ENCODE measurements at places on chromosomes 4 and X.

- DNase-seq = peak; percentile 26
These were observed 773 bp upstream of the VMA21 start for GRCh38 chrX:151396042-151396824.

DNA sequence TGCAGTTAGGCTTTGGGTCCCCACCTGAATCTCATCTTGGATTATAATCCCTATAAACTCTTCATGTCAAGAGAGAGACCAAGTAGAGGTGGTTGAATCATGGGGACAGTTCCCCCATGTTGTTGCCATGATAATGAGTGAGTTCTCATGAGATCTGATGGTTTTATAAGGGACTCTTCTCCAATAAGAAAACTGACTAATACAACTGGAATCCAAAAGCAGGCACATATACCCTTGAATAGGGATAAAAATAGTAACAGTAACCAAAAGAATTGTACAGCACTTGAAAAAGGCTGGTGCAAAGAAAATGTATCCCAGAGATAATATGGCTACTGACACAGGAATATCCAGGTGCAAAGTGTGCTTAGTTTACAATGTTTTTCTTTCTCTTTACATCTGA, 351.5 kb upstream of the MAD2L1 start:
- no peak for DNase-seq

- no peak for DNase-seq
These were observed 174.2 kb upstream of the JADE1 start for GRCh38 chr4:128635141-128635954.

- DNase-seq = no peak
These were observed 27.6 kb upstream of the GTPBP6 start for GRCh38 chrX:346034-346813.

DNA sequence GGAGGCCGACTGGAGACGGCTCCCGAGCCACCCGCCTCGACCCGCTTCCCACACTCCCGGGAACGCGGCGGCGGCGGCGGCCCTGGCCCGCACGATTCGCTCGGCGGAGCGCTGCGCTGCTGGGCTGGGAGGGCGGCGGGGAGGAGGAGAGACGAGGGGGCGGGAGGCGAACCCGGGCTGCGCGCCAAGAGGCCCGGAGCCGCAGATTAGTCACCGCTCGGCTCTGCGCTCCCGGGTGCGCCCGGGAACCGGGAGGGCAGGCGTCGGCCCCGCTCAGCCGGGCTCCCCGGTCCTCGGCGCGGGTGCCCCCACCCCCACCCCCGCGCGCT, 11.2 kb upstream of the BCOR start:
- peak; percentile 67 for DNase-seq

DNA sequence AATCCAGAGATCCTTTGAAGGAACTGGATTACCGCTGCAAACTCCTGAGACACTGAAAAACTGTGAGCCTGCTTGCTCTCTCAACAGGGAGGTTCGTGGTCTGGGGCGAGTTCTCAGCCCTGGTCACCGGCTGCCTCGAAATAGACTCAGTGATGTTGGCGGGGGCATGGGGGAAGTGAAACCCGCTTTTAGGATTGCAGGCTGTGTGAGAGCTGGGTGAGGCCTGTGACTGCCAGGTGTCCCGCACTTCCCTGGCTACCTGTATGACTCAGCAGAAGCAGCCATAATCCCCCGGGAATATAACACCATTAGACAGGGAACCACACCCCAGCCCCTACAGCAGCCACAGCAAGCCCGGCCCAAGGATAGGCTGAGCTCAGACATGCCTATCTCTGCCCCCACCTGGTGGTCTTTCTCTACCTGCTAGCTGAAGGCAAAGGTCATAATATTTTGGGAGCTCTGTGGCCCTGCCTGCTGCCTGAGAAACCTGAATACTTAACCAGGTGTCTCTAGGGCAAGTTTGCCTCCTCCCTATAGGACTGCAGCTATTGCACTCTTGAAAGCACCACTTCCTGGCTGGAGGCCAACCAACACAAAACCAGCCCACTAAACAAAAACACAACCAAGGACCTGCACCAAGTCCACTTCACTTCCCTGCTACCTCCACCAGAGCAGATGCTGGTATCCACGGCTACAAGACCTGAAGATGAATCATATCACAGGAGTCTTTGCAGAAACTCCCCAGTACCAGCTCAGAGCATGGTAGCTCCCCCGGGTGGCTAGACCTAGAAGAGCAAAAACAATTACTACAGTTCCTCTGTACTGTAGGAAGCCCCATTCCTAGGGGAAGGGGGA, 202.0 kb downstream of the RRAGB start:
- no peak for DNase-seq

DNA sequence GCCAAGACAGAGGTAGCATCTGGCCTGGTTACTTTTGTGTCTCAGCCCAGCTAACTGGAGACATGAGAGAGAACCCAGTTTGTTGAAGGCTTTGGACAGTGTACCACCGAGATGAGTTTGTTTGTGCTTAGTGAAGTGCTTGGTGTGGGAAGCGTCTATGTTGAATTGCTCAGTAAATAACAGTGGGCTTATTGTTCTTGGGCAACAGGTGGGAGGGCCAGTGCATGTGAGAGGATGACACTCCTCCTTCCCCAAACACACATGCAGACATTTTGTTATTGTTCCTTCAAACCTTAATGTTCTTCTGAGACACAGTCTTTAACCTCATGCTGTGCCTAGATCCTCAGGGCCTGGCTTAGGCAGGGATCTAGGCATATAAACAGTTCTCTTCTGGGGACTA, 39.7 kb downstream of the MSN start:
- no peak for DNase-seq

GRCh38 chr4:148023512-148024181, 291.8 kb downstream of the ARHGAP10 start:
- no peak for DNase-seq

DNA sequence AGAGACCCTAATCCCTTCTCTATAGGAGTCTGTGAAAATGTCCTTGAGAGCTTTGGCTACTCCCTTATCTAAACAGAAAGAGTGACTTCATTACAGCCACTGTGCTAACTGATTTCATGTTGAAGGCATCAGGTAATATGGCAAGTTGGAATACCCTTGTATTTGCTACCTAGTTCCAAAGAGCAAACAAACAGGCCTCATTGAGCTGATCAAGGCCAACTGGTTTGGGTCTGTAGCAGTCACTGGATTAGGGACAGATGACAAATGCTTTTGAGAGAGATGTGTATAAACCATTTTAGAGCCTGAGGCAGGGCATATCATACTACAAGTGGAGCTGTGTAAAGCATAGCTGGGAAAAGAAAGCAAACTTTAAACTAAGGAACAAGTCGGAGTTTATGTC, 22.9 kb upstream of the PDLIM5 start:
- DNase-seq = no peak

DNA sequence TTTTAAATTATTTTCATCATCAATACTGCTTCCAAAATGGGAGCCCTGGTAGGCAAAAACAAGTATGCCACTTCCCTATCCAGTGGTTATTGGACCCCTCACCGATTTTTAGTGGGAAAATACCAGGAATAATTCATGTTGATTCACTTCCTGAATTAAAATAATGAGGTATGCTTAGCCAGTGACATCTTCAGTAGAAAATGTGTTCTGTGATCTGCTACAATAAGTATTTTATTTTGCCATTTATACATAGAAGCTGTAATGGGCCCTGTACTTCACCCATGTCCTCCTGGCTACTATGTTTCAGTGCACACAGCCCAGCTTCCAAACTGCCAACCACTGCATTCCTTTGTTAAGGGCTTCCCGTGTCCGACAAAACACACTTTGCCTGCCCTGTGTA, 41.0 kb upstream of the KLHL34 start:
- DNase-seq = no peak

DNA sequence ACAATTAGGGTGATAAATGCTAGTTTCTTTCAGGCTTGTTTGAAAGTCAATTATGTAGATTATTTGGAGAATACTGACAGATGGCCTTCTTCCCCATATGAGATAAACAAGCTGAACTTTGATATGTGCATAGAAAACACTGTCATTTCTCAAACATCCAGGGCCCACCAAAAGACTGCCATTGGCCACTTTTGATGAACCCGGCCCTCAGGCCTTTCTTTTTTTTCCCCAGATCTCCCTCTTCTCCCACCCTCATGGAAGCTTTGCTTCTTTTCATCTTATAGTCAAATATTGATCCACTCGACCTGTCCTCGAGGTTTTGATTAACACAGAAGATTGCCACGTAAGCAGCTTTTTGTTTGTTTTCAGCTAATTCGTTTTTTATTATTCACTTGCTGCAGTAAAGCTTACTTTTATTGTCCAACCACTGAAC, 377.4 kb downstream of the SMARCA1 start:
- no peak for DNase-seq

- DNase-seq = no peak
These were observed 175.6 kb upstream of the HCCS start for GRCh38 chrX:10935501-10935900.

DNA sequence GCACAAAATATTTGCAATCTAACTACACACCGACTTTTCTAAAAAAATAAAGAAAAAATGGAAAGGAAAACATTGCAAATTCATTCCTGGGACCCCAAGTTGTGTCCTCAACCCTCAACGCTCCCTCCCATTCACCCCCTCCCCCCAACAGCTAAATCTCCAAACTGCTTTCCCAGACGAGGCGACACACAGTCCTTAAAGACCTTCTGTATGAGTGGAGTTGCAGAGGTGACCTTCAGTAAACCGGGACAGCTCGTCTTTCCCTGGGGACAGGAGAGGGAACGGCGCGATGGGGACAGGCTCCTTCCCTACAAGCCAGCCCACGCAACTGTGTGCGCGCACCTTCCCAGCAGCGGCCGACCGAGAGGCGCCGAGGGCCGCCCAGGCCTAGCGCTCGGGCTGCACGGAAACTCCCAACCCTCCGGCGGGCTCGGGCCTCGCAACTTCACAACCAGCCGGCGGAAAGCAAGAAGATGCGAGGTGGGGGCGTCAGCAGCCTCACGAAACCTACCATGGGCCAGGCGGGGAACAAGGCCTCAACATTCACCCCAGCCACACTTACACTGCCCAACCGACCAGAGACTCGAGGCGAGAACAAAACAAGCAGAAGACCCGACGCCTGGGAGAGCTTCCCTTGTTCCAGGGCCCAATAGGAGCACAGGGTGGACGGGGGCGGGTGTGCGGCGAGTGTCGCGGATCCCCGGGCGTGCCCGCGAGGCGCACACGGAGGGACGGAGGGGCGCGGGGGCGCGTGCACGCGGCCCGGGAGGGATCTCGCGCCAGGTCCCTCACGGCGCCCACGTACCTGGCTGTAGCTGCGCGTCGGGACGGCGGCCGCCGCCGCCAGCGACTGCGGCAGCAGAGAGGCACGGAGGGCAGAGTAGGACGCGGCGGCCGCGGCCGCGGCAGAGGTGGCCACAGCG, 763 bp downstream of the GRSF1 start:
- peak; percentile 71 for DNase-seq

GRCh38 chrX:104863466-104863865, 297.5 kb downstream of the IL1RAPL2 start:
- DNase-seq = no peak

- no peak for DNase-seq
These were observed 46.6 kb upstream of the HS6ST2 start for GRCh38 chrX:133005042-133005441.

- no peak for DNase-seq
These were observed 48.3 kb downstream of the SEL1L3 start for GRCh38 chr4:25814301-25815136.

GRCh38 chr4:60579335-60579734, 620.8 kb upstream of the ADGRL3 start:
- no peak for DNase-seq

- DNase-seq = no peak
These were observed 3.9 kb upstream of the LDOC1 start for GRCh38 chrX:141180851-141181250.

DNA sequence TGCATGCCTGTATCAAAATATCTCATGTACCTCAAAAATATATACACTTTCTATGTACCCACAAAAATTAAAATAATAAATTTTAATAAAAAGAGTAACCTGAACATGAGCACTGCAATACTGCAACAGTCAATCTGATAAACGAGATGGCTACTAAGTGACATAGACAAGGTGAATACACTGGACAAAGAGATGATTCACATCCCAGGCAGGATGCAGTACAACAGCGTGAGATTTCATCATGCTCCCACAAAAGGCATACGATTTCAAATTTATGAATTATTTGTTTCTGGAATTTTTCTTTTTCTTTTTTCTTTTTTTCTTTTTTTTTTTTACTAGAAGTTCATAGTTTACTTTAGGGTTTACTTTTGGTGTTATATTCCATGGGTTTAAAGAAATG, 12.2 kb upstream of the FGF16 start:
- DNase-seq = no peak

DNA sequence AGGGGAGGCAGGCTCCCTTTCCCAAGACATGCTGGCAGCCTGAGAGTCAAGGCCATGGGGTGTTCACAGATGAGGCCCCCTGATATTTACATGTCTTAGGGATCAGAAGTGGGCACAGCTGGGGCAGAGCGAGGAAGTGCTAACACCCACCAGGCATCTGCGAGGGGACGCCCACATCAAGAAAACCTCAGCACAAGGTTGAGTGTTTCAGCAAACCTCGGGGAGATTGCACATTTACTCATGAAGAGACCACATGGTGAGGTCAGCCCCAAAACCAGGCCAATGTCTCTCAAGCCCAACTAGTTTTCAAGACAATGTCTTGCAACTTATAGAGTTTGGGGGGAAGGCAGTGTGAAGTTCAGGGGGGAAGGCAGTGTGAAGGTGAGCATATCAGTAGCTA, 55.2 kb downstream of the CLNK start:
- peak; percentile 64 for DNase-seq

GRCh38 chr4:118935819-118936218, 47.2 kb downstream of the SYNPO2 start:
- DNase-seq = no peak

- DNase-seq = no peak
These were observed 101.7 kb upstream of the FRG1 start for GRCh38 chr4:189838821-189839497.

GRCh38 chr4:15755321-15756155, 22.6 kb upstream of the CD38 start:
- DNase-seq = peak; percentile 49

DNA sequence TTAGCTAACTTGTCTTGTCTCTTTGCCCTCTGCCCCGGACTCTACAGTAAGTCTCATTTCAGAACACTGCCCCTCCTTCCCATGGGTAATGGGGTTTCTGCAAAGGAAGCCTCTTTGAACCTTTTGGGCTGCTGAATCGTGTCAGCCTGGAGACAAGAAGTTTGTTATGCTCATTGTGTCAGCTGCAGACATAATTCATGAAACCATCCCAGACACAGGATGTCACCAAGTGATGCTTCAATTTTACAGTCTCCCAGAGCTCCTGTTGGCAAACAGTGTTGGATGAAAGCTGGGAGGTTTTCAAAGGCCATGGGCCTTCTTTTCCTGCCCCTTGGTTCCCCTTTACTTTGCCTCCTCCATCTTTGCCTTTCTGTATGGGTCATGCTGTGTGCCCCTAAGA, 223.1 kb upstream of the TAPT1 start:
- DNase-seq = no peak

- no peak for DNase-seq
These were observed 68.7 kb downstream of the VSIG4 start for GRCh38 chrX:65971151-65971550.
